ENCODE measurements at places on chromosomes 7 and 10.

DNA sequence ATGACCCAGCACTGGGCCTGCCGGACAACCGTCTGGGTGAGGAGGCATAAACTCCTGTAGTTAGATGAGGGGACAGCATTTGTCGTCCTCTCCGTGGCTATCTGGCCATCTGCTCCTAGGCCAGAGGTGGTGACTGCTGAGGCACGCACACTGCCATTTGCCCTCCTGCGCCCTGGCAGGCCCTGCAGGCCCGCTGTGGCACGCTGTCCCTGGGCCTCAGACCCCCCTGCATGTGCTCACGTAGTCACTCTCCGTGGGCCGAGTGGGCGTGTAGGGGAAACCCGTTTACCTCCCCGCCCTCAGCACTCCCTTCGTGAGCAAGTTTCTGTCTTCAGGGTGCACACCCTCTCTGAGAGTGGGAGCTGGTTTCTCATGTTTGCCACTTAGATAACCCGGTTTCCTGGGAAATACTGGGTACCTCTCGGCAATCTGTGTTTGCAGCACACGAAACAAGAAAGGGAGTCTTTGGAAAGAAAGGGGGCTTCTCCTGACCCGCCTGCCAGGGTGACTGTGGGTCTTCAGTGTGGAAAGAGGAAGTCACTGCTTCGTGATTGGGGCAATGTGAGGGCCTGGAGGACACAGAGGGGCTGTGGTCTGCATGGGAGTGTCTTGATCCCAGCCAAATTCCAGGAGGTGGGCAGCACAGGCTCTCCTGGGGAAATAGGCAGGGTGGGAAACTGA is 10.8 kb downstream of the ADAMTS14 start:
- no peak for DNase-seq

DNA sequence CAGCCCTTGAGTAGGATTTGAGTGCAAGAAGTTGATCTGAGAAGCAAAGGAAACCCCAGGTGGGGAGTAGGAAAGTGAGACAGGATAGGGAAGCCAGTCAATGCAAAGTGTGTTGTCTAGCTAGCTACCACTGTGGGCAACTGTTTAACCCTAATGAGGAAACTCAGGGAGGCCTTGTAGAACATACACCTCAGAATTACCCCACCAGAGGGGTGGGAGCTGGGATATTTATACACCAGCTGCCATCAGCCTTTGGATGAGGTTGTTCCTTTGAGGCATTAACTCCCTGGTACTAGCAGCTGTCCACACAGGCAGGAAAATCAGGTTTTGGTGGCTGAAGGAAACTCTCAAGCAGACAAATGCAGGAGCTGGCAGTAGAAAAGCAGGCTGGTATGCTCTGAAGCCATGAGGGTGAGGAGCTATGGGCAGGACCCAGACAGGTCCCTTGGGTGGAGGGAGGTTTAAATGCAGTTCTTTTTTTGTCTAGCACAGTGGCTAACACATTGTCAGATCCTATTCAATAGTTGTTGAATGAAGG is 60.1 kb upstream of the ARID5B start:
- DNase-seq = no peak

DNA sequence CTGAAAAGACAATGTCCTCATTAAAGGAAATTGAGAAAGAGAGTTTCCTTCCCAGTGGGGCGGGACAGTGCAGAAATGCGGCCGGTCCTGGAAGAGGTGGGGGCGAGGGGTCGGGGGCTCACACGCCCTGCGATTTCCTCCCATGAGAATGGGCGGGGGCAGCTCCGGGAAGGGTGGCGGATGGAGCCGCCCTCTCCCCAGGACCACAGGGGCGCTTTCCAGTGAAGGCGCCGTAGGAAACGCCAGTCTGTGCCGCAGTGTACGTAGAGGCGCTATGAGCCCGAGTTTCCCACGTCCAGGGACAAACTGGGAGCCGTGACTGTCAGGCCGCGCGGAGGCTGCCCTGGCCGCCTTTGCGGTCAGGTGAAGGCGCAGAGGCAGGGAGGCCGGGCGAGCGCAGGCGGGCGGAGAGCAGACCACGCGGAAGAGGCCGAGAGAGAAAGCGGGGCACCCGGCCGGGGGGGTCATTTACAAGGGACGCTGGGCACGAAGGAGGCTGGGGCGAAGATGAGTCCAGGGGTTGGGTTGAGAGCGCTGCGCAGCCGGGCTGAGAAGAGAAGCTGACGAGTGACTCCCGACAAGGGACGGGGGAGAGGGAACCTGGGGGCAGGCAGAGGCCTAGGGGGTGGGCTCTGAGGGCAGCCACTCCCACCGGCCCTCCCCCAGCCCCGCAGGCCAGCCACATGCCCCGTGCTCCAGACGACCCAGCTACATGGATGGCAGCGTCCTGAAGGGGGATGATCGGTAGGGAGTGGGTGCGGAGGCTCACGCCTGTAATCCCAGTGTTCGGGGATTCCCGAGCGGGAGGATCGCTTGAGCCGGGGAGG is 45.0 kb downstream of the ALOX5 start:
- DNase-seq = peak; percentile 31

DNA sequence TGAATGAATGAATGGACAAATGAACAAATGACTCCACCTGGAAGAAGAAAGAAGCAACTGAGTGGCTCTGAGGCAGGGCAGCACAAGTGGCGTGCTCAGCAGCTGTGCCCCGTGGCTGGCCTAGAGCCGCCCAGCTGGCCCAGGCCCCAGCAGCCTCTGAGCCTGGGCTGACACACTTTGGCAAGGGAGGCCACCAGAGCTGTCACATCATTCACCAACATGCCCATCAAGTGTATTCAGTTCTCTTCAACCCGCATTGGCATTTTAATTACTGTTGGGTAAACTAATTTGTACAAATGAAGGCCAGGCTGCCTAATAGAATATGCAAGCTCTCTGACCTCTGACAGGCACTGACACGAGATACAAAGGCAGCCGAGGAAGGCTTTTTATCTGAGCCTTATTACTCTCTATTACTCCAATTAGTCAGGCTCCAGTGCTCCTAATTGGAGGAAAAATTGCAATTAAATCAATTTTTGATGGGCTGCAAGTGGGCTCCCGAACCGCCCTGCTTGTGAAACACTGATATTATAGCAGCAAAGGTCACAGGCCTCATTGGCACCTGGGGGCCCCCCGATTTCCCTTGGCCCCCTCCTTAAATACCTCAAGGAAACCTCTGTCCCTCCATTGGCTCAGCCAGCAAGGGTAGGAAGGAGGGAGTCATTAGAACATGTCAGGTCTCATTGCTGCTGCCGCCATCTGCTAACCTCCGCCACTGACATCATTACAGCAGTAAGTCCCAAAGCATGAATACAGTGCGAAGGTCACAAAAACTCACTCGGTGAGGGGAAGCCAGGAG is 41.9 kb downstream of the DPCD start:
- peak; percentile 75 for DNase-seq

GRCh38 chr10:77071001-77071511 is 566.6 kb downstream of the KCNMA1 start:
- peak; percentile 55 for DNase-seq

- no peak for DNase-seq
Observed at GRCh38 chr7:143282124-143282523, 2.6 kb upstream of the TMEM139 start.

DNA sequence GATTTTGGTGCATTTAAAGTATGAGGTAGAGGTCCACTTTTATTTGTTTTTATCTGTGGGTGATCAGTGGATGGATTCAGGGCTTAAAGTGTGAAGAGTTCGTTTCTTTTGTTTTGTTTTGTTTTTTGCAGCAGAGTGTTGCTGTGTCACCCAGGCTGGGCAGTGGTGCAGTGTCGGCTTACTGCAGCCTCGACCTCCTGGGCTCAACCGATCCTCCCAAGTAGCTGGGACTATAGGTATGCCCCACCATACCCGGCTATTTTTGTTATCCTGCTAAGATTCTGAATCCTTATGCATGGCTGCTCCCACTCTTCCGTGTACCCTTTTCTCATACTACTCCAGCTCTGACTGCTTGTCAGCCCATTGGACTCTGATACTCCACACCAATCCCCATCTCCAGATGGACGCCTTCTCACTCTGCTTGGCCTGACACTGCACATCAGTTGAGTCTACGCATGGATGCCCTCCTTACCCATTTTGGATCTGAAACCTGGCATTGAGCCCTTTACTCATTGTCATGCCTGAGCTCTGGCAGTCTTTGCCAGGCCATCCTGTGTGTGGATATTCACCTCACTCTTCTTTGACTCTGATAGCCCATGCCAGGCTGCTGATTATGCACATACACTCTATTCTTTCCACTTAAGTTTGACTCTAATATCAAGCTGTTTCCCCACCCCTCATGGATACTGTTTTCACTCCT is 119.5 kb downstream of the CCSER2 start:
- no peak for DNase-seq

DNA sequence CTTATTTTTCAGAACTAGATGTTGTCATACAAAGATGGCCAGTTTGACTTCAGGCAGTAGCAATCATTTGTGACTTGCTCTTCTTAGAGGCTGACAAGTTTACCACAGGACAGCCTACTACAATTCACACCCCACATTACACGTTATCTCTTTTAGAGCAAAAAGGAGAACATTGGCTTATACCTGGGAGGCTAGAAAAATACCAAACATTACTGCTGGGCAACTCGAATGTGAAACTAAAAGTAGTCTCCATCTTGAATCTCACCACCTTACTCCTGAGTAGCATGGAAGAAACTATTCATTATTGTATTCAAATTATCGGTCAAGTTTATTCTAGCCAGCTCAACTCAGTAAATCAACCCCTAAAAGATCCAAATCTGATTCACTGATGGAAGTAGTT is 90.7 kb upstream of the TMEM26 start:
- DNase-seq = no peak

- DNase-seq = no peak
Observed at GRCh38 chr7:101362334-101363195, at the start of gene COL26A1. COL26A1 (plus strand) TSS chr7:101362875; CDS start chr7:101363033, 158 bp downstream.

DNA sequence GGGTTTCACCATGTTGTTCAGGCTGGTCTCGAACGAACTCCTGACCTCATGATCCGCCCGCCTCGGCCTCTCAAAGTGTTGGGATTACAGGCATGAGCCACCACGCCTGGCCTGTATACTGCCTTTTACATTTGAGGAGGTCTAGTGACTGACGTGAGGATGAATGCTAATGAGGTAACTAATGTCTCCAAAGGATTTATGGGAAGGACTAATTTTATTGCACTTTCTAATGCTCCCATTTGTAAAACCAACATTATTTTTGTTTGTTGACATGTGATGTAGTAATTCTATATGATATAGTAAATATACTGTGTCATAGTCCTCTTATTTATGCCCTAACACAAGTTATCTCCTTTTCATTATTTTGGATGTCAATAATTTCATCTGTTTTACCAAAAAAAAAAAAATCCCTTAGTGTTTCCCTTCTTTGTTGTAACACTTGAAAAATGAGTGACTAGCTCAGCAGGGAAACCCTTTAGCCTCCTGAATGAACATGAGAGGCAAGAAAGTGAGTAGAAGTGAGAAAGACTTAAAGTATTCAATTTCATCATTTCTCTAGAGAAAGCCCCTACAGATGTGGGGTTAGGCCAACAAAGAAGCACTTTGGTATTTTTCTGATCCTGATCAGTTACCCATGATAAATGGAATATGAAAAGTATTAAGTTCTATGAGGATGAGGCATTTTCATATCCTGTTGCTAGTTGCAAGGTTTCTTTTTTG is 596.9 kb upstream of the PCDH15 start:
- DNase-seq = no peak

DNA sequence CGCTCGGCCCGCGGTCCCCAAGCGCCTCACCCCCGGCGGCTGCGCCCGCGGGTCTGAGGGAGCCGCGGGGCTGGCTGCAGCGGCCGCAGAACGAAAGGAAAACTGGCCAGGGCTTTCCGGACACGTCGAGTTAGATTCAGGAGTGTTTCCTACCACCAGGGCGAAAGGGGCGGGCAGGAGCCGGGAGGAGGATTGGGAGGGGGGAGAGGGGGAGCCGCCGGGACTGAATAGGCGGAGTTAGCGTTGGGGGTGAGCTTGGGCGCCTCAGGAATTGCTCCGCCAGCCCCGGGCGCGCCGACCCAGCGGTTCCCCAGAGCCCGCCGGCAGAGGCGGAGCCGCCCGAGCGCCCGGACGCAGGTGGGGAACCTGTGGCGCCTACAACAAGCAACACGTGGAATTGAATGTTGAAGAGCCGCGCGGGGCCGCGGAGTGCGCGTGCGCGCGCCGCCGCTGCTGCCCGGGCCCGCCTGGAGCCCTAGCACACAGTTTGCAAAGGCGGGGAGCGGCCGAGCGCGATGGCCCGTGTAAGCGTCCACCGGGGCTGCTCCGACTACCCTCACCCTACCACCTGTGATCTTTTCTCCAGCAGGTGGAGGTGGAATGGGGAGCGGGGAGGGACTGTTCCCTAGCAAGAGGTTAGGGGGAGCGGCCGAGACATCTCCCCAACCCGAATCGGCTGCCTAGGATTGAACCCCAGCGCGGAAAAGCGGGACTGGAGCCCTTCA is at the start of gene CADPS2:
Gene CADPS2 (minus strand): TSS at position 104 of the 725 bp plus-strand sequence. CDS start 123 bp downstream, outside the sequence.
- DNase-seq = peak; percentile 53

GRCh38 chr10:33869028-33869427 is 534.6 kb upstream of the NRP1 start:
- DNase-seq = no peak

GRCh38 chr7:86991771-86992191 is 67.7 kb downstream of the ELAPOR2 start:
- no peak for DNase-seq

- no peak for DNase-seq
Observed at GRCh38 chr10:130652964-130653578, 516.9 kb downstream of the GLRX3 start.

DNA sequence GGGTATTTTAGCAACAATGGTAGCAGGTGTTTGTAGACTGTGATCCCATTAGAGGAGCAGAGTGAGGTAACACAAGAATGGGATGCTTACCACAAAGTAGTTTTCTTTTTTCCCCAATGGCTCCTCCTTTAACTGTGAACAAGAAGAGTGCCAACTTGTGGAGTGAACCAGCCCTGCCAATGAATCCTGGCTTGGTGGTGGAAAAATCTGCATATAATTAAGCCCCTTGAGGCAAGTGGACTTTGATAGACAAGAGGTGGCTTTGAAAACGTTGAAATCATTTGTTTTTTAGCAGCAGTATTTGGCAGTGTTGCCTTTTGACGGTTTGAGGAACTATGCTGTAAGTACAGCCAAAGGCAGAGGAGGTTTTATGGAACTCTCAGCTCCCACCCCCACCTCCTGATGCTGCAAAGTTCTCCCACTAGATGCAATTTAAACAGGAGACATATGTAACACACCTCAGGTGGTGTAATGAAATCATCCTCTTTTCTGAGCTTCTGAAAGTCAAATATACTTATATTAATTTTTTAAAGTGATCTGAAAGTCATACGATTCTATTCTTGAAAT is 295.6 kb downstream of the DPP6 start:
- DNase-seq = no peak

DNA sequence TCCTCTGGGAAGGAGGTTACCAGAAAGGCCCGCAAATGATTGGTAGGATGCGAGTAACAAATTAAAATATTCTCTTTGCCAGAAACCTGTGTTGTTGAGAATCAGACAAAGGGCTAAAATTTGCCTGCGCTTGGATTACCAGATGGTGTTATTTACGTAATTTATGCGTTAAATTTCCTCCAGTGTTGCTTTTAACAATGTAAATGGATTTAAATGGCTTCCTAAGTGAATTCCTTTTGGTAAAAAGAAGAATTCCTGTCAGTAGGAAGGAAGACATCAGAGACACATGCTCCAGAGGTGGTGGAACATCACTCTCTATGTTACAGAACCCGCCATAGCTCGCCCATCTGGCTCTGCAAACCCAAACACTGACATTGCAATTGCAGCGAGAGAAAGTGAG is 520.6 kb downstream of the GALNT17 start:
- no peak for DNase-seq

All from gastrocnemius medialis (tissue), 4 donors.